ENCODE measurements at places on chromosomes 6 and 20.

DNA sequence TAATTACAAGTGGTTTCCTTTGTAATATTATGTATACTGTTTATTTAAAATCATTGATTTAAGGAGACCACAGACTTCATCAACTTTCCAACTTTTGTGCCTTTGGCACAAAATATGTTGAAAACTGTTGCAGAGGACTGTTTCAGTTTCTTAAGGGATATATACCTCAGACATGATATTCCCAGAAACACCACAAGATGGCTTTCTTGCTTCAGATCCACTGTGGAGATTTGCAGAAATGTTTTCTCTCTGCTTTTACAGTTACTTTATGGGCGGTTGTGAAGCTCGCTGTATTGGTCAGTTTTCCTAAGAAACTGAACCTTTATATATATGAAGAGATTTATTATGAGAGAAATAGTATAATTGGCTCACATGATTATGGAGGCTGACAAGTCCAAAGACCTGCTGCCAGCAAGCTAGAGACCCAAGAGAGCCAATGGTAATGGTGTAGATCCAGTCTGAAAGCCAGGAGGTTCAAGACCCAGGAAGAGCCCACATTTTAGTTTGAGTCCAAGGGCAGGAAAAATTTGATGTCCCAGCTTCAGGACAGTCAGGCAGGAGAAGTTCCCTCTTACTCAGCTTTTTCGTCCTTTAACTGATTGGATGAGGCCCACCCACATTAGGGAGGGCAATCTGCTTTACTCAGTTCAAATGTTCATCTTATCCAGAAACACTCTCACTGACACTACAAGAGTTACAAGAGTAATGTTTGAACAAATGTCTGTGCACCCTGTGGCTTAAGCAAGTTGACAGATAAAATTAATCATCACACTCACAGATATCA is 12.8 kb downstream of the ME1 start:
- DNase-seq, result peak; percentile 41

- DNase-seq, result no peak
Measured at GRCh38 chr6:168678588-168678987, 237.6 kb downstream of the SMOC2 start.

DNA sequence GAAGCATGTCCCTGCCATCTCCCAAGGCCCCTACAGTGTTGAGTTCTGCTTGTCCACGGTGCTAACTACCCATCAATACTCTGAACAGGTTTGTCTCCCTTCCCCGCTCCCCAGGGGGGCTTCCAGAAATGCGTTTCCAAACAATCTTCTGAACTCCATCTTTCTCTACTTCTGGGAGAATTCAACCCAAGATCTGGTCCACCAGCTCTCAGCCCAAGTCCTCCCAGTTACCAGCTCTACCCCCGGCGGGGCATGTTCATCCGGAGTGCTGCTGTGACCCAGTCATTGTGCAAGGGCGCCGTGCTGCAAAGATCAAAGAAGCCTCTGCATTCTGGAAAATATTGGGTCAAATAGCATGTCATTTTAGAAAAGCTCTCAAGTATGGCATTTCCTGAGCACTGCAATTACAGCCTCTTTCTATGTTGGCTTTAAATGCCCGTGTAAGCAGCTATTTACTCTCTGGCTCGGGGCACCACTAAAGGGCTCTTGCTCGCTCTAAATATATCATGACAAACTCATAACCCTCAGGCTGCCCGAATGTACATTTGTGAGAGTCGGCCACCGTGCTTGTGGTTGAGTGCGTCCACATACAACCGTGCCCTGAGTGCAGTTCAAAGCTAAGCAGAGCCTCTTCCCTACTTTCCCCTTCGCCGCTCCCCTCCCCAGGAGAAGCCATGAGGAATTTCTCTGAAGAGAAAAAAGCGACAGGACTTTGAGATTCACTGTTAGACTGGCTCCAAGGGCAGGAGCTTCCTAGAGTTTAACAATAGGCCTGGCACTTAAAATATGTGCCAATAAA is 71.6 kb downstream of the BANF2 start:
- DNase-seq, result no peak

DNA sequence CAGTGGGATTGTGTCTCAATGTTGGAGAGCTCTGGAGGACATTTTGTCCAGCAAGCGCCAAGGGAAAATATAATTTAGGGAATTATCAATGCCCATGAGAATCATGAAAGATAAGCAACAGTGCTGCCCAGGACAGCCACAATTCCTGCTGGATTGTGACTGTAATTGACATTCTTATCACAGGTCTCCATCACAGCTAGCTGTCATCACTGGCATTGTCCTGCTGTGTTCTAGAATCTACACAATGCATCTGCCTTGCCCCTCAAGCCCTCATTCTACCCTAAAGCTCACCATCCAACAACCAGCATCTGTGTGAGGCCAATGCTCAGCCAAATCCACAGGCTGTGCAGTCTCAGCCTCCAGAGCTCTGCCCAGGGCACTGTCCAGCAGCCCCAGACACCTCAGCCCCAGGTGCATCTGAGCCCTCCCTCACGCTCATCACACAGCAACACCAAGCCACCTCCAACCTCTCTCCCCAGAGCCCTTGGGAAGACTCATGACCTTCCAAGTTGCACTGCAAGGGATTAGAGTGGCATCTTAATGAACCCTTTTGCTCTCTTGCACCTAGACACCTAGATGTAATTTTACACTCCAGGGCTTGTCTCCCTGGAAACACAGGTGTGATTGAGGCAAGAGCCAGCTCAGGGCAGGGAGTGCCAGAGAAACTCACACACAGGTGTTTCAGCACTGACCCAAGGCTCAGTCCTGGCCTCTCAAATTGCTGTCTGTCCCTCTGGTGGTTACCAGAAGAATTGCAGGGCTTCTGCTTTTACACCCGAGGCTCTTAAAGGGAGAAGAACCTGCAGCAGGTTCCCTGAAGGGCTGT is 85.2 kb upstream of the PHACTR3 start:
- no peak for DNase-seq

DNA sequence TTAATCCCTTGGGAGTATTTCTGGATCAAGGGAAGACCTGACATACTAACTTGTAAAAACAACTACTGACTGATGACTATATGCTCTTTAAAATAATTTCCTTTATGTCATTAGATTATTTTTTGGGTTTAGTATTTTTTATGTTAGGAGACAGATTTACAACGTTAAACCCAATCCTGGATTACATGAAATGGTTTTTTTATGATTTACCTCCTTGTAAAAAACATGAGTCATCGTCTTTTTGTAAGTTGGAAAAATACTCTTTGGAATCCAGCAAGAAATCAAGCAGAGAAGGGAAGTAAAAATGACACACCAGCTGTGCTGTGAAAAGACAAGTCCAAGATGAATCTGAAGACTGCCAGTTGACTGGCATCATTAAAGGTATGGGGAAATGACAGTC is 6.7 kb downstream of the STK4 start:
- no peak for DNase-seq

DNA sequence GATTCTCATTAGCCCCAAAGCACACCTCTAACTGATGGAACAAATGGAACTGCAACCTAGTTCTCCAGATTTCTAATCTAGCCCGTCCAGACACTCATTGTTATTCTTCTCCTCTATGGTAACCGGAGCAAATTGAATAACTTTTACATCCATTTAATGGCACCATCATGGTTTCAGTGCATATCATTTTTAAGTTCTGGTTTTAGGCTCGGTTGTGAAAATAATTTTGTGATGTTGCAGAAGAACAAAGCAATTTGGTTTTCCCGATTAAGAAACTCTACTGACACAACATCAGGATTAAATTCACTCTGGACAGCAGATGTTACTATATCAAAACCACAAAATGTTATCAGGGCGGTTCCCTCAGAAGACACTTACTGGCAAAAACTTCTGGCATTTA is 42.5 kb upstream of the HBS1L start:
- DNase-seq, result no peak

DNA sequence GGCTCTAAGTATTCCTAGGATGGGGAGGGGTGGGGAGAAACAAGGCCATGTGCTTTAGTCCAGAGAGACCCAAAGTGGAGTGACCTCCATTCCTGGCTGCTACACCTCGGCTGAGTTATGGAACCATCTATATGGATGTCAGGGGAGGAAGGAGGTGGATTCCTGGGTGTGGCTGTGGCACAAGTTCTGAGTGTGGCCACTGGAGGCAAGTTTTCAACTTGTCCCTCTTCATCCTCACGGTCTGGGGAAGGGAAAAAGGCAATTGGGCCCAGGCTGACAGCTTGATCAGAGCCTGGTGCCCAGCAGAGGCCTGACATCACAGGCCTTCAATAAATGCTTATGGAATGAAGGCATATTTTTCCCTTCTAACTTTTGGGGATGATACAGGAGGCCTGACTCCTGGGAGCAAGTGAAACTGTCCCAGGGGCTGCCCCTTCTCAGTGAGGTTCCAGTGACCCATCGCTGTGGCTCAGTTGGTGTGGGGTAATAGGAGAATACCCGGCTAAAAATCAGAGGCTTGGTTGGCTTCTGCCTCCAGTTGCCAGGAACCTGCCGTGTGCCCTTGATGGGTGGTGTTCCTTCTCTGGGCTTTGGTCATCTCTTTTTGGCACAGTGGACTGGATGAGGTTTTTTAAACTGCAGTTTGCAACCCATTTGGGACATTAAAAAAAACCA is 1.8 kb upstream of the ITPR3 start:
- DNase-seq, result no peak

- no peak for DNase-seq
Measured at GRCh38 chr20:9736373-9736772, 102.5 kb downstream of the PAK5 start.

DNA sequence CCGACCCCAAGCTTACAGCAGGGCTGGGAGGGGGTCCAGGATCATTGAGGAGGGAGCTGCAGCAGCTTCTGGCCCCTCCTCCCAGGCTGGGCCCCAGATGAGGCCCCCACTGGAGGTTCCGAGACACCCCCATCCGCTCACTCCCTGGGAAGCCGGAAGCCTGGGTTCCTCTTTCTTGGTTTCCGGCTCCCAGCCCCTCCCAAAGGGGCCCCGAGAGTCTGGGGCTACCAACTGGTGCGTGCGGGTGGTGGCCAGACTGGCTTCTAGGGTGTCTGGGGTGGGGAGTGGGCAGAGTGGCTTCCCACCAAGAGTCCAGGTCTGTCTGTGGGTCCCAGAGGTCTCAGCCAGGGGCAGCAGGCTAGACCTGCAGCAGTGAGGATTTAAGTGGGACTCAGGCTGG is 2.2 kb downstream of the RGS19 start:
- DNase-seq, result no peak

DNA sequence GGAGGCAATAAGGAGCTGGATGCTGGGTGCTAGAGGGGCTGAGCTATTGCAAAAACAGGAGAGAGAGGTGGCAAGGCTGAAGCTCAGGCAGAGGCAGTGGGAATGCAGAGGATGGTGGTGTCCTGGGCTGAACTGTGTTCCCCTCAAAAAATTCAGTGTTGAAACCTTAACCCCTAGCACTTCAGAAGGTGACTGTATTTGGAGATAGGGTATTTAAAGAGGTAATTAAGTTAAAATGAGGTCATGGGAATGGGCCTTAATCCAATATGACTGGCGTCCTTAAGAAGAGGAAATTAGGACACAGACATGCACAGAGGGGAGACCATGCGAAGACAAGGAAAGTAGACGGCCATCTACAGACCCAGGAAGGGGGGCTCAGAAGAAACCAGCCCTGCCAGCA is 11.5 kb upstream of the MMP9 start:
- no peak for DNase-seq

- DNase-seq, result no peak
Measured at GRCh38 chr6:87444362-87444761, 28.4 kb upstream of the SLC35A1 start.

DNA sequence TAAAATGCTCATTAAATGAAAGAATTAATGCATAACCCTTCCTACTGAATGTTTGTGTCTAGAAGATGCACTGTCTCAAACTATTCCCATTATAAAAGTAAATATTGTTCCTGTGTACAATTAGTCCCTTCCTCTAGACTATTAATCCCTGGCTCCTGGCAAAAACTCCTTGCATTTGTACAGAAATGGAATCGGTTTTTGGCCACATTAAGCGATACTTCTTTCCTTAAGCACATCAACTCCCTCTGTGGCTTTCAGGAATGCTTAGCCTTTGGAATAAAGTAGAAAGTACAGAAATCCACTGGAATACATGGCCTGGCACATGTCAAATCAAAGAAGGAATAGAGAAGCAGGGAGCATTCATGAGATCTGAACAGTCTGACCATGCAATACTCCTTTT is 179.8 kb downstream of the GMPR start:
- DNase-seq, result no peak

- DNase-seq, result no peak
Measured at GRCh38 chr20:57907131-57908000, 197.6 kb upstream of the PMEPA1 start.

DNA sequence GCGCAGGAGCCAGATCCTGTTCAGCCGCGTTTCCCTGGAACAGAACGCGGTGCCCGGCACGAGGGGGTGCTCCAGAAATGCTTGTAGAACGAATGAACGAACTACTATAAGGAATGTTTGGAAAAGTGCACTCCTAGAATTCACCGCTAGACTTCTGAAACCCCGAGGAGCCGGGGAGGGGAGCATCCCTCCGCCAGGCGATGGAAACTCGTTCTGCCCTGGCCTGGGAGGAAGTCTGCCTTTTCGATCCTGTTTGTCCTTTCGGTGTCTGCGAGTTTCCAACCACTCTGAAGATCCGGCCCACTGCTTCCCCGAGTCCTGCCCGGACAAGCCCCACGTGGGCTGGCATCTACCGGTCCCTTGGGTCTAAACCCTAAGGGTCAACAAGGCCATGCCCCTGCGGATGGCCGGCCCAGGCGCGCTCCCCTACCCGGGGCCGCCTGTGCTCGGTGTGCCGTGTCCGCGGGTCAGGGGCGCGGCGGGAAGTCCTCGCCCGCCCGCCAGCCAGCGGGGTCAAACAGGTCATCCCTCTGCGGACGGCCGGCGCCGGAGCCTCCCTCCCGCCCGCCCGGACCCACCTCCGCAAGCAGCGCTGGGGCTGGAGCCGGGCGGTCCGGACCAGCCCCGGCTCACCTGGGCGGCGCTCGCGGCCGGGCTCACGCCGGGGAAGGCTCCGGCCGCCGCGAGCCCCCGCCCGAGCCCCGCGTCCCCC is 526 bp downstream of the SULF2 start:
- DNase-seq, result no peak

DNA sequence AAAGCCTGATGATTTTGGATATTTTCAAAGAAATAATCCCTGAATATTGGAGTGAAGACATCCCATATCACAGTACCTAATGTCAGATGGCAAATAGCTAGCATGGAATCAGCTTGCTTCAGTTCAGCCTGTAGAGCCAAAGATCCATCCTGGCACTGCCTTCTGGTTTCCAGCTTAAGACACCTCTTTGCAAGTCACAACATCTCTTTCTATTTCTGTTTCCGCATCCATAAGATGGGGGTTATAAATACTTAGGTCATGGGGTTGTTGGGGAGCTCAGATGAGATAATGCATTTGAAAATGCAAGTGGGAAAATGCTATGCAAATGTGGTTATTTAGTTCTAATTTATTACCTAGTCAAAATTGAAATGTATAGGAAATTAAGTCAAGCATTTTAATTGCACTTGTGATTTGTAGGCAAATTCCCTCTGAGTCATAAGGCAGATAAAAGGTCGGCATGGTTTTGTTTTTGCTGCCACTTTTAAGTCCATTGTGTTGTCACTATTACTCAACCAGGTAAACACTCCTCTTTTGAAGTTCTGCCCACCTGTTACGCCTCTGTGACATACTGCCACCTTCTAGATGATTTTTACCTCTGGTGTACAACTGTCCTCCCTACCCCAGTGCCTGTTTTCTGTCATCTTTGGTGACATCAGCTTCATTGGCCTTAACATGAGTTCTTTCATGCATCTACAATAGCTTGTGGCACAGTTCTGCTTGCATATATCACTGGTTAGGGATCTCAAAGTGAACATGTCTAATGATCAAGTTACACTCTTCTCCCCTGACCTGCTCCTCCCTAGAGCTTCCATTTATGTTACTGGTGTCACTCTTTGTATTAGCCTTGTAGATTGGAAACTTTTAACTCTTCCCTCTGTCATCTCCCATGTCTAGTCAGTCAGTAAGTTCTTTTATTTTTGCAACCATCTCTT is 96.6 kb downstream of the CDKAL1 start:
- DNase-seq, result no peak

Measured in hippocampal formation (tissue), 2 donors.